ENCODE measurements at places on chromosomes 11 and 22.

DNA sequence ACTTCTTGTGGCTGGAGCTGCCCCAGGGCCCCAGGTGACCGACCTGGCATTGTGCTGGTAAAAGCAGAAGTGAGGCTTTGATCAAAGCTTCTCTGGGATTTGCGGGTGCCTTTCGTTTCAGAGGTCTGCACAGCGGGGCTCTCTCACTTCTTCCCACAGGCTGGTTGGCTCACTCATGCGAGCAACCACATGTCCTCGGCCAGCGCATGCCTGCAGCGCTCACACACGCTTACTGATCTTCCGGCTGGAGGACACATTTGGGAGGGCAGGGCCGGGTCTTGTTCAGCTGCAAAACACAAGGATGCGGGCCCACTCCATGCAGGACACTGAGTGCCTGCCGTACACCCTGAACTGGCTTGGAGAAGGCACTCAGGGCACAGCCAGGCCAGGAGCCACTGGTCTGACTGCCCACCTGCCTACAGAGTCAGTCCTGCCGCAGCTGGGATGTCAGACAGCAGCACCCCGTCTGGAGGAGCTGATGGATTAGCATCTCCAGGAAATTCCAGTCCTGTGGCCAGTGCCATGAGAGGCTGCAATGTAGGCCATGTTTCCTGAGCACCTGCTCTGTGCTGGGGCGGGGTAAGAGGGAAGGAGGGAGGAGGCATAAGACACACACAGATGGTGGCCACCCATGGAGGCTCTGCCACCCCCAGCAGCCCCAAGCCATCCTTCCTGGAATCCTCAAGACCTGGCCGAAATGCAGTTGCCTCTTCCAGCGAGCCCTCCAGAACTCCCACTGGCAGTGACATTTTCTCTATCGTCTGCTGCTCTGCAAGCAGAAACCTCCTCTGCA lies 1383.2 kb downstream of the BRD1 start:
- no peak for DNase-seq

GRCh38 chr11:76880314-76880713 lies 19.6 kb downstream of the ACER3 start:
- no peak for DNase-seq

DNA sequence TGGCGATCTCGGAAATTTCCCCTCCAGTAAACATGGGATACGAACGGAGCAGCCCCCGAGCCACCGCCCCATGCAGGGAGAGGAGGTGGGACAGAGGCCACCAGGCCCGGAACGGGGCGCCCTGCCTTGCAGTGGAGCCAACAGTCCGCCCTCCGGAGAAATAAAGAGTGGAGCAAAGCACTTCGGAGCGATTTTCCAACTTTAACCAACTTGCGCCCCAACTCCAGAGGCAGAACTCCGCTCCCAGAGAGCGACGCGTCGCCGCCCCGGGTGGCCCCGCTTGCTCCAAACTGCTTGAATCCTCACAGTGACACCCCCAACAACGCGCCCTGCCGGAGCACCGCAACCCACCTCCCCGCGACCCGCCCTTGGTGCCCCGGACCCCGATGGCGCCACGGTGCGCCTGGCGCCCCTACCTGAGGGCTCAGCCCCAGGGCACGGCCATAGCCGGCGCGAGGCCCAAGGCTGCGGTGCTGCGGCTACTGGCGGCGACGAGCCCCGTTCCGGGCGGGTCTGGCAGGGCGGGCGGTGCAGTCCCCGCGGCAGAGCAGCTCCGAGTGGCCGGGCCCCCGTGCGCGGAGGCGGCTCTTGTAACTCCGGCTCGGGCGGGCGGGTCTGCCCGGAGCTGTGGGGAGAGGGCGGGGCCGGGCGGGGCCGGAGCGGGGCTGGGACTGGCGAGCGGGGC lies at the start of gene AHNAK:
Gene AHNAK (minus strand): TSS at position 563 of the 685 bp plus-strand sequence. CDS start 10,708 bp downstream, outside the sequence.
- DNase-seq = no peak

DNA sequence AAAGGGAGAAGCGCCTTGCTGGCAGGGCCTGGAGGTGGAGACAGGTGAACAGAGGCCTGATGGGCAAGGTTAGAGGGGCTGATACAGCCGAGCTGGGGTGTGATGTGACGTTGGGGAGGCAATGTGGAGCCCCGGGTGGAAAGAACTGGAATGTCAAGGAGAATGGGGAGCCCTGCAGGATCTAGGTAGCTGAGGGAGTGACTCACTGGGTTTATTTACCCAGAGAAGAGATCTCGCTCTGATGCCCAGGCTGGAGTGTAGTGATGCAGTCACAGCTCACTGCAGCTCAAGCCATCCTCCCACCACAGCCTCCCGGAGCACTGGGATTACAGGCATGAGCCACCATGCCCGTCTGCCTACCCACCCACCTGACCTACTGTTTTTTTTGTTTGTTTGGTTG lies 1.9 kb upstream of the CYB5R3 start:
- no peak for DNase-seq

- no peak for DNase-seq
These were observed 22.3 kb upstream of the PPP2R1B start for GRCh38 chr11:111788464-111788863.

DNA sequence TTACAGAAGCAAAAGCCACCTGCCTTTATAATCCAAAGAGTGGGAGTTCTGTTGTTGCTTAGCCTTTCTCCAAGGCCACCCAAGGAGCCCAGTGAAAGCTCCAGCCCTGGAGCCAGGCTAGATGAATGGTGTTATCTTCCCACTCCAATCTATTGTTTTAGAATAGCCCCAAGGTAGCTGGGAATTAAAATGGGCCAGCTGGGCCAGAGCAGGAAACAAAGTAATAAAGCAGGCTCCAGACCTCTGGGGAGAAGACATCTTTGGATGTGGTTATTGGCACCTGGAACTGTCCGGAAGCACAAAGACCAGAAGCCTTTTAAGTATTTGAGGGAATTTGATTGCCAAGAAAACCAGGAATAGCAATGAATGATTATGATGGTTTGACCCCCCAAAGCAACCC lies 8.8 kb downstream of the C11orf96 start:
- no peak for DNase-seq

DNA sequence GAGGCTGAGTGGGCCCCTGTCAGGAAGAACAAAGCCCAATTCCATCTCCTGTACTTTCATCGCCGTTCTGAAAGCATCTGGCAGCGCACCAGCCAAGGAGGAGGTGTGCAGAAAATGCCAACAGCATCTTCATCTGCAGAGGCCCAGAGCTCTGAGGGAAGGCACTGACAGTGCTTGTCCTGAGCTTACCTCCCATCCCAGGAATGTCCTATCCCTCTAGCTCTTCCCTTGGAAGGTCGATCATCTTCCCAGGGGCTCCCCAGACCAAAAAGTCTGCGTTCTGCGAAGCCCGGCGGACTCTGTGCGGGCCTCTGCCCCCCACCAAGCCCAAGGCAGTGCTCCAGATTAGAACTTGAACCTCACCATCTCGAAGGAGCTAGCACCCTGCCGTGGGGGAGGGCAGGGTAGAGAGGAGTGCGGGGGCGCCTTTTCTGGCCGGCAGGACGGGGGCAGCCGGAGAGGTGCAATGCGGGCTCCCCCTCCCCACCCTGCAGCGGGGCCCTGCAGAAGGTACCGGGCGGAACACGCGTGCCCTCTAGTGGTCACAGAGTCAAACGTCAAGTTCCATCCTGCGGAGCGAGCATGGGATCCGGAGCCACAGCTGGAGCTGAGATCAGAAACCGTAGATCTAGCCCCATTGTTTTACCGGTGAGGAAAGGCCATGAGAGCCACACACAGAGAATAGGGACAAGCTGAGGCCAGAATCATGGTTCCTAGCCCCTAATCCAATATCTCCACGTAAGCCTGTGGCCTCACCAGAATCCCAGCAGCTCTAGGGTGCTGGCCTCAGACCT lies 5.0 kb downstream of the SCN2B start:
- no peak for DNase-seq

GRCh38 chr11:104917271-104918112 lies 19.2 kb upstream of the CASP12 start:
- DNase-seq = no peak

DNA sequence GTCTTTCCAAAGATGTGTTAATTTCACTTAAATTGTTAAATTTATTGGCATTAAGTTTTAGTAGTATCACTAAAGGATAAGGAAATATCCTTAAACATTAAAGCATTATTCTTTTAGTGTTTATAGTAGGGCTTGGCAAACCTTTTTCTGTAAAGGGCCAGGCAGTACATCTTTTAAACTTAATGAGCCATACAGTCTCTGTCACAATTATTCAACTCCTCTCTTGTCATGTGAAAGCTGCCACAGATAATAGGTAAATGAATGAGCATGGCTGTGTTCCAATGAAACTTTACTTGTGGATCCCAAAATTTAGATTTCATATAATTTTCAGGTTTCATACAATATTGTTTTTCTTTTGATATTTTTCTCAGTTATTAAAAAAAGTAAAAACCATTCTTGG lies 268.2 kb upstream of the C11orf87 start:
- DNase-seq = no peak

- peak; percentile 75 for DNase-seq
These were observed 7.3 kb upstream of the FAR1 start for GRCh38 chr11:13661074-13661623.

DNA sequence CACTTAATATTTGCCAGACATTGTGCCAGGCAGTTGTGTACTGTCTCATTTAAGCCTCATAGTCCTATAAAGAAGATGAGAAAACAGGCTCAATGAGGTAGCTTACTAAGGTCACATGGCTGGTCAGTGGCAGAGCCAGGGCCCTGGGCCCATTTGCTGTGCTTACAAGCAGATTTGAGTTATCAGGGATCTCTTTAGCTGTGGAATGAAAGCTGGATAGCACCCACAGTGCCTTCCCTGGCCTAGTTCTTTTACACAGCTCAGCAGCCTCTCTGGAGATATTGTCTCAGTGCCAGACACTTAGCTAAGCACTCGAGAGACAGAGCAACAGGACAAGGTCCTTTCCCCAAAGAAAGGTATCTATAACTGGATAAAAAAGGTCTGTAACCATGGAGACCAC lies 6.1 kb downstream of the TMEM86A start:
- no peak for DNase-seq

DNA sequence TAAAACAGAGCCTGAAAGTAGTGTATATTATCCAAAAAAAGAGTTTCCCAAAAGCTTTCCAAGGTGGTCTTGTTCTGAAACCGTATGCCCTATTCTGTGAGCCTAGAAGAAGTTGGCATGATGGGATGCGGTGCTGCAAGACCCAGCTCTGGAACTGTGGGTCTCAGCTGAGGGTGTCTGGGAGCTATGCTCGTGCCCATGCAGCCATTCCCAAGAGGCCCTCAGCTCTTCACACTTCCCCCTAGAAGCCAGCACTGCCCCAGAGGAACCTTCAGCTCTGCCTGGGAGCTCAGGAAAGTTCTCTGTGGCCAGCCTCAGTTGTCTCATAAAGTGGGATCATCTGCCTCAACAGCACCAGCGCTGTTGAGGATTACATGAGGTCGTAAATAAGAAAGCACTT lies 6.4 kb upstream of the SYT12 start:
- no peak for DNase-seq

DNA sequence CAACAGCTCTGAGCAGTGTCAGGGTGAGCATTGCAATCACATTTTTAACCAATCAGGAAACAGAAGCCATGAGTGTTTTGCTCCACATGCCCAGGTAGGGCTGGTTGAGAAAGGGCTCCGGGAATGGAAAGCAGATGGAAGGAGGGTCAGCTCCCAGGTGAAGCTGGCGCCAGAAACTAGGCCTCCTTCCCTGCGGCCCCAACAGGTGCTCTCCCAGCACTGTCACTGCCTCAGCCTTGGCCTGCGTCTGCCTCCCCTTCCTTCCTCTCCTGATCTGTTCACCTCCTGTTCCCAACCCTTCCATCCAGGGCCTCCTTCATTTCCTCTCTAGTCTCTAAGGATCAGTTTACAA lies 4.6 kb upstream of the VSIG10L2 start:
- no peak for DNase-seq

DNA sequence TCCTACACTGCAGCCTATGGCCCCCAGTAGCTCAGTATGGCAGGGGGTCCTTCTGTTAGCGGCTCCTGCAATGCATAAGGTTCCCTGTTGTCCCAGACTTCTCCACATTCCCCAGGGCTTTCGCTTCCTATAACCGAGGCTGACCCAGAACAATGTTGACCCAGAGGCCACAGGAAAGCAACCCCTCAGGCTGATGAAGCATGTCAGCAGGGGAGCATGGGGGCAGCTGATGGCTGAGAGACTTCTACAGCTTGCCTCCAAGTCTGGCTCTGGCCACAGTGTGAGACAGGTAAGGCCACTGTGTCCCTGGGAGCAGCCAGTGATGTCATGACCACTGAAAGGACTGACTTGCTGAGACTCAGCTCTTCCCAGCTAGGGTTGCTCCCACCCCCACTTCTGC lies 12.5 kb upstream of the PPFIBP2 start:
- no peak for DNase-seq

DNA sequence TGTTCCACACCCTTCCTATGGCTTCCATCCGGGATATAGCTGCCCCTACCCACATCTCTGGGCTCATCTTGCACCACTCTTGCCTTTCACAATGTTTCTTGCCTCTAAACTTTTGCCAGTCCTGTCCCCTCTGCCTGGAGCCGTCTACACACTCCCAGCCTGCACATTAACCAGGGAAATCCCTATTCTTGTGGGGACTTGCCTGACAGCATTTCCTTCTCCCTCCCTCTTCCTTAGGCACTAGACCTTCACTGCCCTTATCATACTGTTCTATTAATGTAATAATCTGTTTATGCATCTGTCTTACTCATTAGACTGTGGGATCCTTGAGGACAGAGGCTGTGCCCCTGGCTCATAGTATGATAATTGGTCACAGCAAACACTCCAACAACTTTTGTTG lies 5.8 kb upstream of the TTC12 start:
- no peak for DNase-seq

DNA sequence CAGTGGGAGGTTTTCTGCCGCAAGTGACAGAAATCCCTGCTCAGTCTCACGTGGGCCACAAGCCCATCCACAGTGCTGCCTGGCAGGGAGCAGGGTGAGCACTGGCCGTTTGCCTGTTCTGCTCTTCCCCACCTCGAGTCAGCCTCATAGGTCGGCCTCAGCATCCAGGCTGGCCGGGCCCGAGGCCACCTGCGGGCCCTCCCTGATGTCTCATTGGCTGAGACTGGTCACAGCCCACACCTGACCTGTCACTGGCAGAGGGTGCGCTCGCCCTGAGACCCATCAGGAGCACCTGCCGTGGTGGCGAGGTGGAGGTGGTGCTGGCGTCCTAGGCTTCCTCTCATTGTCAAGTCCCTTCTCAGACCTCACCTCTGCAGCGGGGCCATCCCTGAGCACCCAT lies 72.1 kb downstream of the ELFN2 start:
- DNase-seq = no peak

GRCh38 chr11:66464916-66465315 lies 1.8 kb upstream of the PELI3 start:
- DNase-seq = no peak

DNA sequence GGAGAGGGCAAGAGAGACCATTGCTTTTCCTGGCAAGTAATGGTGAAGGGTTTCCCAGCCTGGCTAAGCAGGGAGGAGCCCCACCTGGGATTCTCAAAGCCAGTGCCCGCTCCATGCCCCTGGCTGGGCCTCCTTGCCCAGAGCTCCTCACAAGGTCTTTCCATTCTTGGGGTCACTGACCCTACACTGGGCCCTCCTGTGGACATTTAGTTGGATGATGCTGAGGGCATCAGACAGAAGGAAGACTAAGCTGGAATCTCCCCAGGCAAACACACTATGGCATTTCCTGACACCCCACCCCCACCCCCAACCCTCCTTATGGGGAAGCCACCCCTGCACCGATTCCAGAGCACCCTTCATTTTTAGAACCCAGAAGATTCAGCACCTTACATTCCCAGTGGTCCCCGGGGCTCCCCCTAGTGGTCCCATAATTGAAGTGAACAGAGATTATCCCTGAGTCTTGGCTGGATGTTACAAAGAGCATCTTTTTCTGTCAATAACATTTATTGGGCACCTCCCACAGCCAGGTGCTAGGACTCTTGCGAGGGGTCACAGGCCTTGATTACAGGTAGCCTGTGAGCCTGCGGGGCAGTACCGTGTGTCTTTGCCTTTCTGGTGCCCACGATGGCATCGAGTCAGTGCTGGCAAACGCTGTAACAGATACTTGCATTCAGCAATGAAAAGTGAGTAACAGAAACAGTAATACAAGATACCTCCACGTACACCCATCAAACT lies 548.5 kb downstream of the BUD13 start:
- DNase-seq = no peak

Data from NCI-H524 treated with DMSO at 0.1 percent for 48 hours (cell line).